ENCODE measurements at places on chromosomes 5 and 9.

DNA sequence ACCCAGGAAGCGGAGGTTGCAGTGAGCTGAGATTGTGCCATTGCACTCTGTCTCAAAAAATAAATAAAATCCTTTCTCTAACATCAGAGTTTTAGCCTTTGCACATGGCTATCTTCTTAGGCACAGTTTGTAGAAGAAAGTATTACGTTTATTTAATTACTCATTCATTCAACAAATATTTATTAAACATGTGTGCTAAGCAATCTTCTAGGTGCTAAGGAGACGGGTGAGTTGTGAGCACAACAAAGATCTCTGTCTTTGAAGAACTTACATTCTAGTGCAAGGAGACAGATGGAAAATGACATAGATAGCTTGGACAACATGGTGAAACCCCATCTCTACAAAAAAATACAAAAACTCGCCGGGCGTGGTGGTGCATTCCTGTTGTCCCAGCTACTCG lies 122.3 kb upstream of the MYO10 start:
- no peak for DNase-seq

DNA sequence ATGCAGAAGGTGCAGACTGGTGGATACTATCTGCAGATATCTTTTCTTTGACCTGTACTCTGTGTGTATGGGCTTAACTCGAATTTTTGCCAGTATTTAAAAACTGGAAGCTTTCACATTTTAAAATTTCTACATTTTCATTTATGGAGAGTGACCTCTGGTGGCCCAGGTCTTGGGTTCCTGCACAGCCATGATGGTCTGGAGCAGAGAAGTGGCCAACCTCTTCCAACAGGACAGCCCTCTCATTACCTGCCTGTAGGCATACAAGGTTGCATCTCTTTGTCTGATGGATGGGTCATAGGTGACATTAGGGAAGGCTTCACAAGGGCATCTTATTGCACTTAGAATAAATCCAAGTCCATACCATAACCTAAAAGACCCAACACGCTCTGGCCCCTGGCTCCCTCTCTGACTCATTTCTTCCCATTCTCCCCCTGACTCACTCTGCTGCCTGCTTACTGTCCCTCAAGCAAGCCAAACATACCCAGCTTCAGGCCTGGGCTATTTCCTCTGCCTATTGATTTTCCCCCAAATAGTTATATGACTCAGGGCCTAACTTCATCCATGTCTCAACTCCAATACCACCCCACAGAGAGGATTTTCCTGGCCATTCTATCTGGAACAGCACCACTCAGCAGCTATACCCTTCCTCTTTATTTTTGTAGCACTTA lies 113.3 kb upstream of the SLC1A3 start:
- DNase-seq = no peak

GRCh38 chr9:130634191-130634768 lies 30.1 kb upstream of the PRDM12 start:
- DNase-seq = no peak

DNA sequence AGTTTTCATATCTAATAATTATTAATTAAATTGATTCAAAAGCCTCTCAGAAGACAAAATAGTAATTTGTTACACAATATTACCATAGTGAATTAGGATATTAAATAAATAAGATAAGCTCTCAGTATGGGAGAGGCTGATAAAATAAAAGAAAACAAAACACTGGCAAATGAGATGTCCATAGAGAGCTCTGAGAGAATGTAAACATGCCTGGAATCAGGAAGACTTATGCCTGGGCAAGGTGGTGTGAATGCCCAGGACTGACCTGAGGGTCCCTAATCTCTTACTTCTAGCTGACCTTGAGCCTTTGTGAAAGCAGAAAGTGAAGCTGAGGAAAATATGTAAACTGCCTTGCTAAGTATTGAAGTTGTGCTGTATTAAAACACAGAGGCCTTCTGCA lies 616.5 kb downstream of the PTPRD start:
- no peak for DNase-seq

DNA sequence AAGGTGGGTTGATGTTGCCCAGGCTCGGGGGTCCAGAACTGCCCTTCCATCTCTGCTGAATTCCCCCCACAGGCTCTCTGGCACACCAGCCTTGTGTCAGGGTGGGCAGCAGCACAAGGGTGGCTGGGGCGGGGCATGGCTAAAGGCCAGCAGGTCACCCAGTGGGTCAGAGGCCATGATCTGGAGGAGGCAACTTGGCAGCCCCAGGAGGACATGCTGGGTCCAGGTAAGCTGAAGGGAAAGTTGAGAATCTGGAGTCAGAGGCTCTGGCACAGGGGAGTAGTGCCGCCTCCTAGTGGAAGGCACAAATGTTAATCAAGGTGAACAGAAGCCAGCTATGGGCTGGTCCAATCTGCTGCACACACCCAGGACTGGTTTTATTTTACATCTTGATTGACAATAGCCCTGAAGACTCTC lies 6.2 kb downstream of the TMEM8B start:
- no peak for DNase-seq

- DNase-seq = no peak
These were observed 9.3 kb downstream of the STOM start for GRCh38 chr9:121360601-121361374.

DNA sequence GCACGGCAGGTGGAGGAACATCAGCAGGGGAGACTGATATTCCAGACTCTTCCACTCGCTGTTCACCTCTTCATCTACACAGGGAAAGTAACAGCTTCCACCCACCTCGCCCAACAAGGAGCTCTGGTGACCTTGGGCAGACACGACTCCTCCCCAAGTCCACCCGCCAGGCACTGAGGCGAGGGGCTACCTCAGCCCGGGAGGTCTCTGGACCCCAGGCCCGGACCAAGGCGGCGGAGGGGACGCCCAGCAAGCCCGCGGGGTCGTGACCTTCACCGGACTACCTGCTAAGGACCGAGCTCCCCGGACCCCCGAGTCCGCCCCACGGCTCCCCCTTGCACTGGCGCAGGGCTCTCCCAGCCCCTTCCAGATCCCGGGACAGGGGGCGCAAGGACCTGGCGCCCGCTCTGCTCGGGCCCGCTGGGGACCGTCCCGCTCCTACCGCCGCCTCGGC lies 70.2 kb upstream of the LPCAT1 start:
- no peak for DNase-seq

DNA sequence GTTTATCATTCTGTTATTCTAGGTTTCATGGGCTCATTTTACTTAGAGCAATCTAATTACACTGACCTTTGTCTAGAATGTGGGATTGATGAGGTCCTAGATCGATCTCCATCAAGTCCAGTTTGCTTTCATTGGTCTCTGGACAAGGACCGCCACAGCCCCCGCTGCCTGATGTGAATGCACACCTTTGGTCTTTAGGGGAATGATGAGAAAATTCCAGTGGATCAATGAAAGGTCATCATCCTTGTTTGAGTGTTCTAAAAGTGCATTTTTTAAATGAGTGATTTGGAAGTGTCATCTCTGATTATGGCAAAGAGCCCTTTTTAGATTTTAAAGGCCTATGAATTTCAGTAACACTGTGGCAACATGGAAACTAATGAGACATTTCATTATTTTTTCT lies 2.2 kb upstream of the ANKH start:
- DNase-seq = no peak

GRCh38 chr9:7534211-7534935 lies 265.2 kb downstream of the DMAC1 start:
- DNase-seq = no peak

- DNase-seq = no peak
These were observed 22.2 kb downstream of the AHRR start for GRCh38 chr5:343461-344401.

GRCh38 chr5:58912116-58912515 lies 329.2 kb downstream of the RAB3C start:
- DNase-seq = no peak

- no peak for DNase-seq
These were observed 34.2 kb downstream of the IL31RA start for GRCh38 chr5:55885359-55885758.

GRCh38 chr9:126228111-126228780 lies 98.4 kb upstream of the MVB12B start:
- DNase-seq = no peak
